ENCODE measurements at places on chromosomes 2 and 18. TPM values are rescaled to one million over a fixed set of nuclear protein-coding genes. Genes with fewer than 3 reads are reported as not detected.

GRCh38 chr18:6254456-6254855, 160.3 kb downstream of the L3MBTL4 start:
- no peak for DNase-seq

- DNase-seq = peak; percentile 64
Observed at GRCh38 chr2:104286841-104287240, 567.1 kb upstream of the POU3F3 start.

- no peak for DNase-seq
Observed at GRCh38 chr2:191544461-191545062, 133.4 kb upstream of the NABP1 start.

DNA sequence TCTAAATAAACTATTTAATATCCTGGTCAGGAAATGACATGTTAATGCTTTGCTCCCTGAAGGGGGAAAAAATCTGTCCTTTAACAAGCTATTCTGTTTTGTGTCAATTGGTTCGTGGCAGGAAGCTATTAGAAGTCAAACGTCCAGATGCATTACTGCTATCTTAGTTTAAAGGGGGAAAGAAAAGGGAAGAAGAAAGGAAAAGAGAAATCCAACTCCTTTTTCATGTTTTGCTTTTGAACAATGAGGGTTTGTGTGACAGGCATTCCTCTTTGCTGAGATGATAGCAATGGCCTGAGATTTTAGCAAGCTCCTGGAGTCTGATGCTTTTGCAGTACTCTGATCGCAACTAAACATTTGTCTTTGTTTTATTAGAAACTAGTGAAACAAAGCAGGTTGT, 24.6 kb downstream of the TRIB2 start:
- no peak for DNase-seq

- DNase-seq = no peak
Observed at GRCh38 chr2:139365189-139365588, 585.0 kb upstream of the NXPH2 start.

DNA sequence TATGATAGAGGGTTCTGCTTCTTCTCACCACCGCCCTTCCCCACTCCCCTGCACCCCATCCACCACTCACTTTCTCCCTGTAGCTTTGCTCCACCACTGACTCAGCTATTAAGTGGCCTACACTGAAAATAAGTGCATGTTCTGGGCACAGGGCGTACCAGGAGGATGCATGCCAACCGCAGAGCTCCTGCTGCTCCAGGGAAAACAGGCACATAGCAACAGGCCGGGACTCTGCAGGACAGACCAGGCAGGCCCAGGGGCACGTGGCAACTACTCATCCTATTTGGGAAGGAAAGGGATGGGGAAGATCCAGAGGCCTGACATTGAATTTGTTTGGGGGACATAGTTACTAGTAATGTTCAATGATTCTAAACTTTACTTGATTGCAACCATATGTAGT, 28.4 kb downstream of the ARL4C start:
- peak; percentile 35 for DNase-seq

DNA sequence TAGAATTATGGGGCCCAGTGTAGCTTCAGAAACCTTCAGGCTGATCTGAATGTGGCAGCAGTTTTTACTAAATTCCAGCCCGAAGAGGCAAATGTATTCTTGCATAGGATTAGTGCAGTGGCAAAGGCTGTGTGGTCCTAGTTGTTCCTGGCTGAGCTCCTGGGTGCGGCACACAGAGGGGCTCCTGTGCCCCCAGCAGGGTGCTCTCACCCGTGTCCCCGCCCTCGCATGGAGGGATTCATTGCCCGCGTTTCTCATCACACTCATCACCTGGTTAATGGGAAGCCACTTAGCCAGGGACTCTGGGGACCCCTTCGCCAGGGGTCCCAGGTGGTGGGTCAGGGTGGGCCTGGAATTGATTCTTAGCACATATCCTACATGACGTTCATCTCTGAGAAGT, 3.9 kb downstream of the KCNG2 start:
- no peak for DNase-seq

DNA sequence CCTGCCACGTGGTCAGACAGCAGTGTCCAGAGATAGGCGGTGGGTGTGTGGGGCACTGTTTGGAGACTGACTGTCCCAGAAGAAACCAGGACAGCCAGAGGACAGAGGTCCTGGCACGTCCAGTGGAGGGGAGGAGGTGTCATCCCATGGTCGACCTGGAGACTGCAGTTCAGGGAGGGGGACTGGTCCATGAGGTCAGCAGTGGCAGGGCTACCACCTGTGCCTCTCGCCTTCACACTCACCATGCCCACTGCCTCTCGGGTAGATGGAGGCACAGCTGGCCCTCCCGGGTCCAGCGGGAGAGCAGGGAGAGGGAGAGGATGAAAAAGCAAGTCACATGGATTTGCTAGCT, 53.9 kb downstream of the INHBB start:
- DNase-seq = no peak

DNA sequence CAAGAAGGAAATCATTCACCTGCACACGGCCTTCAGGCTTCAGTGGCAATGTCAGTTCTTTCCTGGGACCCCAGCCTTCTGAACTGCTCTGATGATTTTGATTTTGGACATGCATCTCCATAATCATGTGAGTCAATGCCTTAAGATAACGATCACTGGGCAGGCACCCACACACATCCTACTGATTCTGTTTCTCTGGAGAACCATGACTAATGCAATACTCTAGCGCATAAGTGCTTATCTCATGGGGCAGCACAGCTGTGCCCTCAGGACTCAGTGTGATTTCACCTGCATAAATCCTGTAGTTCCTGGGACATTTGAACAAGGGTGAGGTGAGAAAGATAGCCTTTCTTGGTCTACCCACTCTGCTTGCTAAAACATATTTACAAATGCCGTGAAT, 144.6 kb downstream of the AKAIN1 start:
- DNase-seq = no peak

DNA sequence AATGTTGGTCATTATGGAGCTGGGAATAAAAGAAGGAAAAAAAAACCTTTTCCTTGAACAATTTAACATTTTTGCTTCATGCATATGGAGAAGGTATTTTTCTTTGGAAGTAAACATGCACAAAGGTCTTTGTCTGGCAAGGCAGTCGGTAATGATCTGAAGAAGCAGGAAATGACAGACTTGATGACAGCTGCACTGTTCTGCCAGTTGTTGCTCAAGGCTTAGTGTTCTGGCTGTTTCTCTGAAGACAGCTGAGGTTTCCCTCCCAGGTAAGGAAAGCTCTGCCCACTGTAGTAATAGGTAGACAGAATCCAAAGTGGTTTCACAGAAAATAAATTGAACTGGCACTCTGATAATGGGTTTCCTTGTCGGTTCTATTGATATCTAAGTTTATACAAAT, 308.4 kb upstream of the GCFC2 start:
- no peak for DNase-seq

GRCh38 chr2:217930761-217931563, 71.8 kb downstream of the TNS1 start:
- no peak for DNase-seq

GRCh38 chr2:46569766-46570165, 90.4 kb downstream of the TMEM247 start:
- no peak for DNase-seq

DNA sequence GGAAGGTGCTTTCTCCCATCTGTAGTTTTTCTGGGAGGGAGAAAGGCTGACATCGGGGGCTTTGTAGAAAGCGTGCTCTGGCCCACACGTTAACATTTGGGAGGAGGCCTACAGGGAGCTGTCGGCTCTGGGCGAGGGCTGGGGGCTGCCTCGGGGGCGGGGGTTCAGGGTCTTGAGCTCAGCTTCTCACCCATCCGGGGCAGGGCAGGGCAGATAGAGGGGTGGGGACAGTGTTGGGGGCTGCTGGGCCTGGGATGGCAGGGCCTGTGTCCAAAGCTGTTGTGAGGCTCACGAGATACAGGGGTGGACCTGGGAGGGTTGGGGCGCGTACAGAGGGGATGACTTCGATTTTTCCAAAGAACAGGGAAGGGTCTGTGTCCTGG, 27.0 kb downstream of the NFATC1 start:
- DNase-seq = no peak

DNA sequence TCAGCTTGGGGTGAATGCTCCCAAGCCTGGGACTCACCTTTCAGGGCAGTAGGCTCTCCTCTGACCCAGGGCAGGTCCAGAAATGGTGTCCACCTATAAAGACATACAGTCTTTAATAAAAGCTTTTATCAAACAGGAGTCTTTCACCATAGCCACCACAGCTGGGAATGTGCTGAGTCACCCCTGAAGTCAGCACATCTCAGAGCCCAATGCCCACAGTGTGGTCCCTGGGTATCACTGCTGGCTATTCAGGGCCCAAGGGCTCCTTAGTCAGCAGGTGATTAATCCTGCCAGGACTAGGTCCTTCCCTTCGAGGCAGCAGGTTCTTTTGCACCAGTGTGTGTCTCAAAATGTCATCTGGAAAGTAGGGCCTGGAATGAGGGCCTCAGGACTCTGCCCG, 181.9 kb downstream of the MEMO1 start:
- no peak for DNase-seq

DNA sequence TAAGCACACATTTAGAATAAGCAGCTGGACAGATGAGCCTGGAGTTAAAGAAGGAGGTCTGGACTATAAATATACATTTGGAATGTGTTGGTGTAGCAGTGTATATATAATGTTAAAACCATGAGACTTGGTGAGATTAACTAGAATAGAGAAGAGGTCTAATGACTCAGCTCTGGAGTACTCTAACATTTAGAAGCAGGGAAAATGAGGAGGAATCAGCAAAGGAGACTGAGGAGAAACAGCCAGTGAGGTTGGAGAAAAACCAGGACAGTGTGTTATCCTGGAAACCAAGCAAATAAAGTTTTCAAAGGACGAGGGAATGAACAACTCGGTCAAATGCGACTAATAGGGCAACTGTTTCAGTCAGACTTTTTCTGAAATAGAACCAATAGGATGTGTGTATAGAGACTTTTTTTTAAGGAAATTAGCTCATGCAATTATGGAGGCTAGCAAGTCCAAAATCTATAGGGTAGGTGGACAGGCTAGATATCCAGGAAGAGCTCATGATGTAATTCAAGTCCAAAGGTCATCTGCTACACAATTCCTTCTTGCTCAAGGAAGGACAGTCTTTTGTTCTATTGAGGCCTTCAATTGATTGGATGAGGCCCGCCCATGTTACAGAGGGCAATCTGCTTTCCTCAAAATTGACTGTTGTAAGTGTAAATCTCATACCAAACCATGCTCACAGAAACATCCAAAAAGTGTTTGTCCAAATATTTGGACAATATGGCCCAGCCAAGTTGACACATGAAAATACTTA, 10.8 kb upstream of the SESTD1 start:
- DNase-seq = no peak

GRCh38 chr2:145220496-145220895, 700.6 kb upstream of the ZEB2 start:
- DNase-seq = no peak

- DNase-seq = no peak
Observed at GRCh38 chr2:36374585-36374984, 19.0 kb downstream of the CRIM1 start.

GRCh38 chr2:226420646-226421045, 379.0 kb downstream of the IRS1 start:
- DNase-seq = no peak

DNA sequence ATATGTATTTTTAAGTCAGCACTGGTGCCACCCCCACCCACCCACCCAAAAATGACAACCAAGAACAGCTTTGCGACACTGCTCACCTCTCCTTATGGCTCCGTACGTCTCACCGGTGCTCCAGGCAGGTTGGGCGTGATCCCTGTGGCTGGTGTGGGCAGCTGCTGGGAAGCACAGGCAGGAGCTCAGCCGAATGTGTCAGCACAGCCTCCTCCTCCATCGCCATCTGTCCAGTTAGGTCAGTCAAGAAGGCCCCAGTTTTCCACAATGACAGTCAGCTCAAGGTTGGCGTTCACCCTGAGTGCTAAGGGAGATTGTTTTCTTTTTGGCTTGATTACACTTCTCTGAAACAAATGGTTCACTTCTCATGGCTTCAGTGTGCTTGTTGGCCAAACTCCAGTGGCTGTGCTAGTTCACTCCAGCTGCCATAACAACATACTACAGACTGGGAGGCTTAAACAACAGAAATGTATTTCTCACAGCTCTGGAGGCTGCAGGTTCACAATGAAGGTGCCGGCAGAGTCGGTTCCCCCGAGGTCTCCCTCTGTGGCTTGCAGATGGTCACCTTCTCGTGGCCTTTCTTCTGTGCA, 30.2 kb downstream of the AMER3 start:
- no peak for DNase-seq

DNA sequence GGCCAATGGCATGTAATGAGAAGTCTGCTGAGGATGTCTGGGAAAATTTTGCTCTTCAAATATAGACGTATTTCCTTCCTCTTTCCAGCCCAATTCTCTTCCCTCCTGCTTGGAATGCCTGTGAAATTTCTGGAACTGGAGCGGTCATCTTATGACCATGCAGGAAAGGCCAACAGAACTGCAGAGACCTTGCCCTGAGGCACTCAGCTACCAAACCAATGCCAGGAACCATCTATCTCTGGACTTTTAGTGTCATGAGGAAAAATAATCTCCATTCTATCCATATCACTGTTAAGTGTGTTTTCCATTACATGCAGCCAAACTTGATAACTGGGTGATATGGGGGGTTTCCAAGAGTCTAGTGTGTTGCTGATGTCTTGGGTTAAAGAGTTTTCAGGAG, 363.7 kb downstream of the SLC4A3 start:
- DNase-seq = no peak

- no peak for DNase-seq
Observed at GRCh38 chr18:10488017-10488416, 33.6 kb downstream of the APCDD1 start.

DNA sequence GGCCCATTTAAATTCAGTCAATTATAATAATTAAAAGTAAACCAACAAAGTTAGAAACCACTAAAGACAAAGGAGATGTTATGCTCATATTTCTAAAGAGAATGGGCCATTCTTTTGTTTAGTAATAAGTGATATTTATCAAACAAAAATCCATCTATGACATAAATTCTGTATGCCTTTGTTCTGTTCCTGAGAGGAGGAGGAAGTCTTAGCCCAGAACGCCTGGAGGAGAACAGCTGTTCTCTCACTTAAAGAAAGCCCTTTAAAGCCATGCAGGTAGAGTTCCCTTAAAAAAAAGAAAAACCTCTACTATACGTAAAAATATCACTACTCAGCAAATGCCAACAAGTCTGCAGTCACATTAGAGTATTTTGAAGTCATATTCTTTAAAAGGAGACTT, 15.5 kb downstream of the LAMA1 start:
- no peak for DNase-seq

- no peak for DNase-seq
Observed at GRCh38 chr2:107412209-107412904, 414.3 kb upstream of the RGPD4 start.

DNA sequence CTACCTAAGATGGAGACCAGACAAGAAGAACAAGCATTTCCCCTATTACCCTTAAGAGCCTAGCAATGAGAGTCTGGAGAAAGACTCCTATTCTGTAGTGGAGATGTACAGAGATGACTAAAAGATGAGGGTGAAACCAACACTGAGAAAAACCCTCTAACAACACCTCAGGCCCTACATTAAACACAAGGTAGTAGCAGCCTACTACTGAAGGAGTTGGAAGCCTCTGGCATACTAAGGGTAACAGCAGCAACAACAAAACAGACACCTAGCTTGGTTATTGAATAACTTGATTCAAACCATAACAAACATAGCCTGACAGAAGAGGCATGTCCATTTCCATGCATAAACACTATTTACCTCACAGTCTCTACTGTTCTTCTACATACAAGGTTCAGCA, 60.5 kb downstream of the UGP2 start:
- DNase-seq = no peak

KCNS3 gene
- 4.6 TPM for total RNA-seq

SPAST gene
- 106 TPM for total RNA-seq

GBX2 gene
- total RNA-seq = 4.4 TPM

ORC4 gene
- total RNA-seq = 94.3 TPM

PAIP2B gene
- 17.3 TPM for total RNA-seq

ANO7 gene
- 0.54 TPM for total RNA-seq

C2orf15 gene
- total RNA-seq = 5.5 TPM
